ENCODE measurements at places on chromosomes 1 and 21.
A peak's percentile ranks its signal among the peaks of the same experiment; 100 is the strongest.

DNA sequence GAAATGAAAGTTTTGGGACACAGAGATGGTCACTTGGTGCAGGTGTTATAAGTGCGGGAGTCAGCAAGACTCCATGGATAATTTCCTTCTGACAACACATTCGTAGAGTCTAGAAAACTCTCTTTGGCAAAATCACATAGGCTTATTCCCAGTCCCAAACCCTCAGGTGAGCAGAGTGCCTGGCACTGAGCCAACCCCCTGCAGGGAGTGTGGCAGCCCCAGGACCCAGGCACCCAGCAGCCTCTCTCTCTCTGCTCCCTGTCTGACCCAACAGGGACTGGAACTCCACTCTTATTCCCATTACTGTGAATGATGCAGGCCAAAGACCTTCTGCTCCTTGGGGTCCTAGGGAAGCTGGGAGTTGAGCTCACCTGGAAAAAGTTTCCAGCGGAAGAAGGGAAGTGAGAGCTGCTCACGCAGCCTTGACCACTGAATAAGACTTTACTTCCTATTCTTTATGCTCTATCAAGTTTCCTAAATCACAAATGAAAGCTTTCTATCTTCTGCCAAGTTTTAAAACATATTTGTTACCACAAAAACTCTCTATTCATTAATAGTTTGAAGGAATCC is 132.6 kb upstream of the ETV3 start:
- peak; percentile 10 for DNase-seq

GRCh38 chr1:90707363-90707710 is 9.8 kb downstream of the BARHL2 start:
- DNase-seq: no peak

DNA sequence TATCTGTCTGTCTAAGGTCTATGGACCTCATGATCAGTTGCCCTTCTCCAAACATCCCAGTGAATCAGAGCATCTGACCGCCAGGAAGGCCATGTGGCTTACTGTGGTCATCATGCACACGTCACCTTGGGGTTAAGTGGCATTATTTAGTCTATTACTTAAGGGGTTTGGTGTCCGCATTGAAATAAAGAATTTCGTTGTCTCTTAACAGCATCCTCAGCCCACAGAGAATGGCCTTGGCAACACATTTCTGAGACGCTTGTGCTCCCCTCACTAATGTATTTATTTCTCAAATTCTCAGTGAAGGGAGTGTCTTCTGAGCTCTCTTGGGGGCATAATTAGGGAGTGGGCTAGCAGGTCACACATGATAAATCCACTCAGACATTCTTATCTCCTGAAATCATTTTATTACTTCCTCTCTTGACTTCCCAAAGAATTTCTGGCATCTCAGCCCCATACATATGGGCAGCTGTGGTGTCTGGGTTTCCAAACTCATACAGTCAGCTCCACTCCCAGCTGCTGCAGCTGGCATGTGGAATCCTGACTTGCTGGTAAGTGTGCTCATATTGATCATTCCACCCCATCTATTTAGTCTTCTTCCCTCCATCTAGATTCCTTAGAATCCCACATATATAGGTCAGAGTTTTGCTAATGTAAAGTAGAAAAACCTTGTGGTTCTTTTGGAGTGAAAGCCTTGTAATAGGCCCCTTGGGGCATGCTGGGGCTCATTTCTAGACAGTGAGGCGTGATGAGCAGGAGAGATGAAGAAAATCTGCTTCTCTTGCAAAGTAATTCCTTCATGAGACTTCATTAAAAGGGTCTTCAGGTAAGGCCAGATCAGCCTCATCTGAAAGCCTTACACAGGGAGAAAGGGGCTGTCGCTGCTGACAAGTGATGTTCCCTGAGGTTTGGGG is 110.5 kb downstream of the HHAT start:
- DNase-seq: no peak

GRCh38 chr1:198496216-198497143 is 44.0 kb downstream of the ATP6V1G3 start:
- DNase-seq: no peak

DNA sequence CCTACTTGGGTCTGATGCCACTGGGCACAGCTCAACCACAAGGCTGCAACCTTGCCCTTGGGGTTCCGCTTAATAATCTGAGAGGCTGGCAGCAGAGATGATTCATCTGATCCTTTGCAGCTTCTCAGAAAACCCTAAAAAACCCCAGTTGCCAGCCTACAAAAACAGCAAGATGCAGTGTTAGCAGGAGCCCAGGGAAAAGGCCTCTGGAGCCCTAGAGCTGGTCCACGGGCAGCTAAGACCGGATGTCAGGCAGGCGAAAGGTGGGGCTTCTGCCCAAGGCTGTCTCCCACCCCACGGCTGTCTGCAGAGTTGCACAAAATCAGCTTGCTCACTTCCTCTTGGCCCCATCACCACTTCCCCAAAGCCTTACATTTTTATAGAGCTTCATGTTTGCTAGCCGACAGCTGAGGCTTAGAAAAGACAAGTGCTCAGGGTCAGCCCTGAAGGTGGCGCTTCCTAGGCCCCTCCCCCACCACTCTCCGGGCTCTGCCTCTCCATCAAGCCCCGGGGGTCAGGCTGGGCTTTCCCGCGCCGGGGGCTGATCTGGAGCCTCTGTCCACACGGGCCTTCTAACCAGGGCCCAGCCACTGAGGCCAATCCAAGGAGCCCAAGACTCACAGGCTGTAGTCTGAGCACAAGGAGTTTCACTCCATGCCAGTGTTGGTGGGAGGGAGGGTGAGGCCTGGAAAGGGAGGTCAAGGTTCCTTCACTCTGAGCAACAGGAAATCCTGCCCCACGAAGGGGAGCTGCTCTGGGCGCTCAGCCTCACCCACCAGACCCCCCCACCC is 4.2 kb upstream of the ADORA3 start:
- peak; percentile 96 for DNase-seq

All from NAMALWA (cell line).